ENCODE measurements at places on chromosomes 2 and 18.

DNA sequence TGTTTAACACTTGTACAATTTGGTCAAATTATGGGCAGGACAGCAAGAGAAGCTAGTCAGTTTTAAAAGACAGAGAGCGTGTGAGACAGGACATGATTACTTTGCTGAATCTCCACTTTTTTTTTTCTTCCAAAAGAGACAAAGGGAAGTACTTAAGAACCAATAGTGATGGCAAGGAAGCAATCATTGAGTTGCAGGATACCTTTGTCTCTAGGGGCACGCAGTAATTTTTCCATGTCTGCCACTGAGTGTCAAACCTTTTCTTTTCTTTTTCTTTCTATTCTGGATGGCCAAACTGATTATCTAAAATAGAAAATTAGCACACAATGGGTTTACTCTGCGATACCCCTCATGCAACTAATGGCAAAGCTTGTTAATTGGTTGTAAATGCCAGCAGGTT lies 533.0 kb downstream of the PLCL1 start:
- DNase-seq = no peak

- DNase-seq = no peak
Measured at GRCh38 chr2:96930351-96931010, 55.9 kb downstream of the FAM178B start.

DNA sequence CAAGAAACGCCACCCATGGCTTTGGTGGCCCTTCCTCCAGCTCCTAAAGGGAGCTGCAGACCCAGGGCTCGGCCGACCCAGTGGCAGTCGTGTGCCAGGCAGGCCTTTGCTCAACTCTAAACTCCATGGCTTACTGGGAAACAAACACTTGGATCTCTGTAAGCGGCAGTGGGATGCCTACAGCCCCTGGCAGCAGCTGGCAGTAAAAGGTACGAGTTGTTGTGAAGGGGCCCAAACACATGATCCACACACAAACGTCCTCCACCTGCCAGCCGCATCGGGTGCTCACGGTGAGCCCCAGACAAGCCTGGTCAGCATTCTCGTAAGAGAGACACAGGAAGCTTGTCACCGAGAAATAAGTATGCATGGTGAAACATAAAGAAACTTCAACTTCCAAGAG lies 214.9 kb downstream of the MGAT5 start:
- DNase-seq = no peak

DNA sequence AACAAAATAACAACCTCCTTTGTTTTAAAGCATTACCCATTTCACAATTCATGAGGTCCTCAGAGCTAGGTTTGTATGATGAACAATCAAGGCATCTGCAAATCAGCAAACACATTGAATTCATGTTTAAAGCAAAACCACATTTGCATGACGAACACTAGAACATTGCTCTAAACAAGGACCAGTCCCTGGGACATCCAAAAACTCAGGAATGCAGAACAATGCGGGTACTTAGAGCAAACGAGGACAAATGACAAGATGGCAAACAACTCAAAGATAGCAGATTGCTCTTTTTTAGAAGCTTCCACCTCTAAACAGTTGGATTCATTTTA lies 45.7 kb upstream of the RALBP1 start:
- no peak for DNase-seq

GRCh38 chr2:236899146-236899545 lies 186.5 kb upstream of the COPS8 start:
- DNase-seq = no peak

Measured in C1 segment of cervical spinal cord (tissue), 14 donors.